ENCODE measurements at places on chromosomes 5 and 9.
A peak's percentile ranks its signal among the peaks of the same experiment; 100 is the strongest.

DNA sequence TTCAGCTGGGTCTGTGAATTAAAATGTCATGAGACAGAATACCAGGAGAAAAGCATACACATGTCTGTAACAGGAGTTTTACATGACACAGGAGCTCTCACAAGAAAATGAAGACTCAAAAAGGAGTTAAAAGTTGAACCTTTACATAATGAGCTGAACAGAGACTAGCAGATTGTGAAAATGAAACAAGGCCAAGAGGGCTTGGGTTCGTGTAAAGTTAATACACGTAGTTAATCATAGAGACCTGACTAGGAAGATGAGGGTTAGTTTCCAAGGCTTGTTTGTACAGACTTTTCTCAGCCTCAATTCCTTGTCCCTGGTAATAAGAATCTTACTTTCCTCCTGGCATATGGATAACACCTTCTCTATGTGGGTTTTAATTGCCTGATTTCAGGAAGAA lies 1294.0 kb downstream of the MAT2B start:
- DNase-seq: no peak

GRCh38 chr5:82274343-82275211 lies 3.6 kb downstream of the RPS23 start:
- DNase-seq: no peak

- no peak for DNase-seq
These were observed 13.5 kb upstream of the NIPAL4 start for GRCh38 chr5:157446412-157446935.

DNA sequence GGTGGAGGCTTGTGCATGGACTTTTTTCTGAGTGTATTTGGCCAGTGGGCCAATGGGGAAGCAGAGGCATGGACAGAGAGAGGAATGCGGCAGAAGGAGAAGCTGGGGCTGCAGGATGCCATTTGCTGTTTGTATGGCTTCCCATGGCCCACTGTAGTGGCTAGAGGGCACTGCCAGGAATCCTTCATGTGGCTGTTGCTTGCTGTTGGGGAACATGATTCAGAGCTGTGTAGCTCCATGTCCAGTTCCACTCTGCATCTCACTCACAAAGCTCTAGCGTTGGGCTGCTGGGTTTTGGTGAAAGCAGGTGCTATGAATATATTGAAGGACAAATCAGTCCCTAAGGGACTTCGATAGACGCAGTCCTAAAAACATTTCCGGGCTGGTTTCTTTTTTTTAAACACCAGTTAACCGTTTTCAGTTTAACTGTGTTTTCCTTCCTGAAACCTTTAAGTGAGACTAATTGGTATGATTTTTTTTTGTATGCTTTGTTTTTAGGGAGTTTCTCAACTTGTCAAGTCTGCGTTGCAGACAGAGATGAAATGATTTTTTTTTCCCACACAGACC lies 51.3 kb downstream of the SLC22A5 start:
- DNase-seq: peak; percentile 59

DNA sequence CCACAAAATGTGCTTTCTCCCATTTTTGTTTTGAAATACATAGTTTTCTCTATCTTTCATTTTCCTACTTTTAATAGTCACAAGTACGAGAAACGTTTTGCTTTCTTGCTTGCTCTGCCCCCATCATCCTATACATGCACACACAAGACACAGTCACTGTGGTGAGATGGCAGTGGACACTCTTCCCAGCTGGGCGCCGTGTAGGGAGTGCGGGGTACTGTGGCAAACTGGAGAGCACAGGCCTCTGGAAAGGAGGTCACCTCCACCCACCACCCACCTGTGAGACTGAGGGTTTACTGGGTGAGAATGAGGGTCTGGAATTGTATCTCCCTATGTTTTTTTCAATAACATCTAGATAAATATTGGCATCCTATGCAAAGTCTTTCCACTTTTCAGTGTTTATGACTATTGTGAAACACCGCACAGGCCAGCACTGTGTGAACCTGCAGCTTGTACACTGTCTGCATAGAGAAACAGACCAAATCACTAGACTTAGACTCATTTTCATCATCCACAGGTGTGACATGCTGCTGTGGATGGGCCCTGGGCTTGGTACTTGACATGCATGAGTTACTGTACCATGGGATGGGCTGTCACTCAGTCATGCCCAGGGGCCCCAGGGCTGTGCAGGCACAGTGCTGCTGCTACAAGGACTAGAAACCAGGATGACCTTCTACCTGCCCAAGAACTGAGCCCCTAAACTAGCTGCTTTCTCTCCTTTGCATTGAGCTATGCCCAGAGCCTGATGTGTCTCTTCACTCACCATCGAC lies 118.1 kb upstream of the LMX1B start:
- DNase-seq: no peak
